ENCODE measurements at places on chromosomes 11 and 22.
A peak's percentile ranks its signal among the peaks of the same experiment; 100 is the strongest.

DNA sequence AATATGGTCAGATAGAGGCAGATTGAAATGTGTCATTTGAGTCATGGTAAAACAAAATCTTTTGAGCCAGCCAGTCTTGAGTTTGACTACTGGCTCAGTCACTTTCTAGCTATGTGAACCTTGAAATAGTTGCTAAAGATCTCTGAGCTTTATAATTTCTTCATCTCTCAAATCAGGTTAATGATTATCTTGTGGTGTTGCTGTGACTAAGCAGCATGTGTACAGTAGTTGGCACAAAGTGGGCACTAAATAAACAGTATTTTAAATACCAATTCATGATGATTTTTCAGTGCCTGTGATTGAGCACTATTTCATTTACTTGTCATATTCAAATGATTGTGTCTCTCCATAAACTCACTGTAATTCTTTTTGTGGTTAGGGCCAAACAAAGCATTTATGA, 70.8 kb downstream of the RAB38 start:
- DNase-seq, result peak; percentile 7

- DNase-seq, result no peak
These were observed 137.6 kb downstream of the MSANTD4 start for GRCh38 chr11:105884436-105884835.

DNA sequence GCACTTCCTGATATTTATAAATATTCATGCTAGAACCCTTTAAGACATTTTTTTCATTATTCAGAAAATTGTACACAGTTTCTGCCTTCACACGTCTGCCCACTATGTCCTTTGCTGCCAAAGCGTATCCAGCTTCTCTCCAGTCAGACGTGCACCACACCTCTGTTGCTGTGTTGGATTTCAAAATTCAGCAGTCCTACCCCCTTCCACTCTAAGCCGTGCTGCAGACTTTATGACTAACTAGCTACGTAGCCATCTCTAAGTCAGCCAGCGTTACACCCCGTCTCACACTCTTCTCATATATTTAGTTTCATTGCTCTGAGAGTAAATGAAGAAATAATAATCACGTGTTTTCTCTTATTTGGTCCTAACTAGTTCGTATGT, 28.2 kb upstream of the OPCML start:
- DNase-seq, result no peak

DNA sequence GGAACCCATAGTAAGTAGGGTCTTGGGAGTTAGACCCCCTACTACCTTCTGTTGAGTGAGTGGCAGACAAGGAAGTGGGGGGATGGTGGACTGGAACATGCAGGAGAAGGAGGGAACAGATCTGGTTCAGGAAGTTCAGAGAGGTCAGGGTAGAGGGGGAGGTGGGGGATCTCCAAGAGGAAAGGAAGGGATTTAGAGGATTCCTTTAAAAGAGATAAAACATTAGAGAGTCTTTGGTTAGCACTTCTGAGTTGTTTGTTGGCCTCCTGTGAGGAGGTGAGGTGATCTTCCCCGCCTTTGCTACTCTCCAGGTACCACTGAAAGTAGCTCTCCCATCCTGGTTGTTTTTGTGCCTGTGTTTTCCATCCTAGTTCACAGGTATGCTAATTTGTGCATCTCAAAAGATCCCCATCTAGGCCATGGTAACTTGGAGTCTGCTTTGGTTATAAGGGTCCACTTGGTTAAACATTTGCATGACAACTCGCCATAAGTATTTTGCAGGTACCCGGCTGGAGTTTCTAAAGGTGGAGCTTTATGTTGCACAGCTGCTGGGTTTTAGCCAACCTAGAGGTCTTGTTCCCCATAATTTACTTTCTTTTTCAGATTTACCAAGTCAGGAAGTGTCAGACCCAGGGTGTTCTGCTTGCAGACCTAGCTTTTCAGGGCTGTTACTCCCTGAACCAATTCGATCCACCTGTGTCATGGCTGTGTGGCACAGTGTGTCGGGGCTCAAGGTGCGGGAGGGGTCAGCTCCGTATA, 79.3 kb upstream of the SORL1 start:
- DNase-seq, result no peak

- no peak for DNase-seq
These were observed 4.0 kb upstream of the ALX4 start for GRCh38 chr11:44313761-44314489.

DNA sequence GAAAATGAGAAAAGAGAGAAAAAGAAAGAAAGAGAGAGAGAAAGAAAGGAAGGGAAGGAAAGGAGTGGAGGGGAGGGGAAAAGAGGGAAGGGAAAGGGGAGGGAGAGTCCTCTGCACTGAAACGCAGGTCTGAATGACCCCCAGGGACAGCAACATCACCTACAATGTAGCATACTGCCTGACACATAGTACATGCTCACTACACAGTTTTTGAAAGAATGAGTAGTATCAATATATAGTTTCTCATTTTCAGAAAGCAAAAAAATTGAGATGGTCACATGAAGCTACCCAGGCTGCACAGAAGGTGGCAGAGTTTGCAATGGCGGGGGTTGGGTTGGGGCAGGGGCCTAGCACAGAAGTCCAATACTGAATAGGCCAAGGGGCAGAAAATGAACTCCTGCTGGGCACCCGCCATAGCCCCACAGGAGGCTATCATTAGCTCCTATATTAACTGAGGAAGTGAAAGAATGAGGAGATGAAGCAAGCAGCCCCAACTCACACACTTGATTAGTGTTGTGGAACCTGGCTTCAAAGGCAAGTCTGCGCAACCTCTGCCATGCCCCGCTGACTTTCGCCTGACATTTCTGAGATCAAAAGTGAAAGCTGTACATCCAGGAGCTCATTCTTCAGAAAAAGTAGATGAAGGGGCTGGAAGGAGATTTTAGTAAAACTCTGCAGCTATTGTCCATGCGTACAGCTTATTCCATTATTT, 241.2 kb upstream of the SYN3 start:
- DNase-seq, result no peak

DNA sequence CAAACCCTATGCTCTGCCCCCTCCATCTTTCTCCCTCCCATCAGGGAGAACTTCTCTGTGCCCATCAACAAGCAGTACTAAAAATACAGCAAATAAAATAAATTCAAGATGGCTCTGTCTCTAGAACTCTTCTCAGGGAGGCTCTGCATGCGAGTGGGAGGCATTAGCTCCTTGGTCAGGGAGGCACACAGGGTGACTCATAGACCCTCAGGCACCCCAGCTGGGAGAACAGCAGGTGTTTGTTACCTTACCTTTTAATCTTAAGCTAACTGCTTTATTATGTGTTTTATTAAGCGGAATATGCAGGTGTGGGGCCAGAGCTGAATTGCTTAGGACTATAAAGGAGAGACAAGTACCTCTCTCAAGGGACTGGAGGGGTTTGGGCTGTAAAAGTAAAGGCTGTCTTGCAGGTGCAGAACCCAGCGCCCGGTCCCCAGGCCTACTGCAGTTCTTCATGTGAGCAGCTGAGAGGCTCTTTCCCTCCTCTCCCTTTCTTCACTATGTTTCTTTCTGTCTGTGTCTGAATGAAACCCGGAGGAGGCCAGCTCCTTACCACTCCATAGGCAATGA, 20.8 kb downstream of the CSNK2A3 start:
- no peak for DNase-seq

DNA sequence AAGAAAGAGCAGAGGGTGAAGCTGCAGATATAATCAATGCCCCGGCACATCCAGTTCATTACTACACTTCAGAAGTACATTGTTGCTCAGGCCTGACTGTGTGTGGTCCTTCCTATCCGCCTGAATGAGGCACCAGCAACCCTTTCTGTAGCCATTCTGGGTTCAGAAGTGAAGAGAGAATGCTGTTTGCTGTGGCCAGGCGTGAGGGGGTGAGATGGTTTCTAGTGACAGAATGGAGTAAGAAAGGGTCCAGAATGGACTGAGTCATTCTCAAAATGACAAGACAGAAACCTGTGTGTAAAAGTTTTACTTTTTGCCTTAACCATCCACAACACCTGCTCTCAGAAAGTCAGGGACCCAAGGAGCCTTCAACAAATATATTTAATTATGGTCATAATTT, 334.8 kb downstream of the GUCY1A2 start:
- DNase-seq, result no peak

GRCh38 chr11:100359281-100359680, 327.8 kb upstream of the ARHGAP42 start:
- no peak for DNase-seq

DNA sequence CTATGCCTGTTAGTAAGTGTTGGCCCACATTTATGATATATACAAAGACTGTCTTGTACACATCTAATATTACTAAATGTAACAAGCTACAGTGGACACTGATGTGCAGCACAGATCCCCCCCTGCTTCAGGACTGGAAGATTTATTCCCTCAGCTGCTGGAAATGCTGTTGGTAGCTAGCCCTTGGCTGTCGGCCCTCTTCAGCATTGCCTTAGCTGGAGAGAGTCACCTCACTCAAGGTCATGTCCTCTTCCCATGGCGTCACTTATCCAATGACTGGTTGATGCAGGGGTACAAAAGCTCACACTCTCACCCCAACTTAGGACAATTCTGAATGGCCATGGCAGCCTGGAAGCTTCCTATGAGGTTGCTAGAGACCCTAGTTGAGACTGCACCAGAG, 312.7 kb downstream of the SOX6 start:
- no peak for DNase-seq

GRCh38 chr11:110473706-110474105, 44.0 kb downstream of the FDX1 start:
- no peak for DNase-seq

- peak; percentile 71 for DNase-seq
These were observed 10.5 kb downstream of the TOLLIP start for GRCh38 chr11:1298695-1299492.

- no peak for DNase-seq
These were observed 19.1 kb upstream of the NECTIN1 start for GRCh38 chr11:119747868-119748660.

- no peak for DNase-seq
These were observed 14.3 kb upstream of the CBX6 start for GRCh38 chr22:38886333-38886732.

DNA sequence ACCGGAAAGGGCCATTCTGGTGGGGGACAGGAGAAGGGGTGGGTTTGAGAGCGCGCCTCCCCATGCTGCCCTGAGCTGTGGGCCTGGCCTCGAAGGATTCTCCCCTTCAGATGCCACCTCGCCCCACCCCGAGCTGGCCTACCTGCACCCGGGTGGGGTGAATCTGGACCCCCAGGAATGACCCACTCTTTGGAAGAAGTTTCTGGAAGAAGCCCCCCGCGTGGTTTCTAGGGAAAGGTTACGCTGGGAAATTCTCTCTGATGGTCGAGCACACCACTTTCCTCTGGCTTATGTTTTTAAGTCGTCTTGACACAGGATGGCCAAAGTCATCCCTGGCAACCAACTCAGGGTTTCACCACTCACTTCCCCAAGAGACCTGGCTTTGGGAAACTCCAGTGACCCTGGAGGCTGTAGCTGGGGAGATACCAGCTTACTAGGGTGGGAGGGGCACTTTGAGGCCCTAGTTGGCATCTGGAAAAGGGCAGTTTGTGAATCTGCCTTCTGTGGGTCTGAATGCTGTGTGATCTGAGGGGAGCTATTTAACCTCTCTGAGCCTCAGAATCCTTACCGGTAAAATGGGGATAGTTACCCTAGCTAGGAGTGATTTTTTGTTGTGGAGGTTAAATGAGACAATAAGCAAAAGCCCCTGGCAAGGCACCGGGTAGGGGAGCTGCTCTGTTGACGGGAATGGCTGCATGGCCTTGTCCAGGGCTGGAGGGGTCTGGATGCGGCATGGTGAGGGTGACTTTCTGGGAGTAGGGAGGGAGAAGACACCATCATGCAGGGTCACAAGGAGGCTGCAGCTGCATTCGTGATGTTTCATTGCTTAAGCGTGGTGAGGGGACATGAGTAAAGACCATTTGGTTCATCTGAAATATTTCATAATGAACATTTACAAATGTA, 45.3 kb upstream of the ACCSL start:
- DNase-seq, result no peak

- no peak for DNase-seq
These were observed 258.6 kb downstream of the METTL15 start for GRCh38 chr11:28366549-28367346.

DNA sequence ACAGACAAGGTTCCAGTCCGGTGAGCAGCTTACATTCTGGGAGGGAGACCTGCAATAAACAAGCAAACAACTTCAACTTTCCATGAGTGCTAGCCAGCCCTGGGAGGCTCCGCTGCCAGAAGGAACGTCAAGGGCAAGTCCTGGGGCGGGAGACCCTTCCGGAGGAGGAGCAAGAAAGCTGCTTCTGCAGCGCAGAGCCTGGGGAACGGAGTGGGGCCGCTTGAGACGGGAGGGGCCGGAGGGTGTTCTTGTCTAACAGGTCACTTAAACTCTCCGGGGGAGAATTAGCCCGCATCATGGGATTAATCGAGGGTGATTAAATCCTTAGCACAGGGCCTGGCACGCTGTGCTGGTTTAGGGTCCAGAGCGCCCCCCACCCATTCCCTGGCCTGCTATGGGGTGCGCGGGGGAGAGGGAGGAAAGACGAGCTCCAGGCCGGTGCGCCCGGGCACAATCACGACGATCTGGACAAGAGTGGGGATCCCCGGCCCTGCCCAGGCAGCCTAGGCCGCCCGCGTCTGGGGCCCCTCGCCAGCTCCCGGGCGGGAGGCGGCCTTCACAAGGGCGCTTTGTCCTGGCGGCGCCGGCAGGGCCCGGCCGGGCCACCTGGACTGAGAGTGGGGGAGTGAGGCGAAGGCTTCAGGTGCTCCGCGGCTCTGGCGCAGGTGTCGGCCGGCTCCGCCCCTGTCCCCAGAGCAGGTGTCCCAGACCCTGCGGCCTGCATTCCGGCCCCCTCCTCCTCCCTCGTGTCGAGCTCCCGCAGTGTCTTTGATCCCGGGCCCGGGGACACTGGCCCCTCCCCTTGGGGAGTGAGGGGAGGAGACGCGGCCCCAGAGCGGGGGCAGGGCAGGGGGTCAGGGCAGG, 663 bp upstream of the LARGE2 start:
- peak; percentile 84 for DNase-seq

- DNase-seq, result no peak
These were observed 67.6 kb downstream of the BLID start for GRCh38 chr11:122048401-122048800.

DNA sequence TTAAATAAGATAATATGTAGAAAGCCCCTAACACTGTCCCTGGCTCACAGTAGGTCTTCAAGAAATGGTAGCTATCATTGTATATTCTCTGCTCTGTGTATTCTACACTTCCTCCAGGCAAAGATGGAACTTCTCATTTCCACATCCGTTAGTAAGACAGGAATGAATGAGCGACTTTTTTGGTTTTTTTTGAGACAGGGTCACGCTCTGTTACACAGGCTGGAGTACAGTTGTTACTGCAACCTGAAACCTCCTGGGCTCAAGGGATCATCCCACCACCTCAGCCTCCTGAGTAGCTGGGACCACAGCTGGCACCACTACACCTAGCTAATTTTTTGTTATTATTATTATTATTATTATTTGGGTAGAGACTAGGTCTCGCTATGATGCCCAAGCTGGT, 2.3 kb upstream of the CLPB start:
- DNase-seq, result no peak

GRCh38 chr22:37188901-37189466, 937 bp upstream of the C1QTNF6 start:
- peak; percentile 35 for DNase-seq

GRCh38 chr11:36149538-36150242, 139.5 kb downstream of the COMMD9 start:
- peak; percentile 89 for DNase-seq
